Amniotic epithelial cell (primary cell): ENCODE measurements at places on chromosomes 11 and 22.

GRCh38 chr11:123302751-123303195, 107.7 kb upstream of the CLMP start:
- DNase-seq = peak; percentile 30

DNA sequence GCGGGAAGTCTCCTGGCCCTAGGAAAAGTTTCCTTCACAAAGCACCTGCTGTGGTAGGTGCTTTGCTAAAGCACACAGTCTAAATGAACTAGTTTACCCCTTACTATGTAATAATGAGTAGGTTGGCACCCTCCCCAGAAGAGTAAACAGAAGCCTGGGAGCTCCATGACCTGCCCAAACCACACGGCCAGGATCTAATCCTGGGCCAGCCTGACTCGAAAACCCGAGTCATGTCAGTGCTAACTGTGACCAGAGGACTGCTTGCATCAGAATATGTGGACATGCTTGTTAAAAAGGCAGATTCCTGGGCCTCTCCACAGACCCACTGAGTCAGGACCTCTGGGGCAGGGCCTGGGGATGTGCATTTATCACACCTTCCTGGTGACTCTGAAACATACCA, 67.7 kb downstream of the PANX1 start:
- DNase-seq = no peak

DNA sequence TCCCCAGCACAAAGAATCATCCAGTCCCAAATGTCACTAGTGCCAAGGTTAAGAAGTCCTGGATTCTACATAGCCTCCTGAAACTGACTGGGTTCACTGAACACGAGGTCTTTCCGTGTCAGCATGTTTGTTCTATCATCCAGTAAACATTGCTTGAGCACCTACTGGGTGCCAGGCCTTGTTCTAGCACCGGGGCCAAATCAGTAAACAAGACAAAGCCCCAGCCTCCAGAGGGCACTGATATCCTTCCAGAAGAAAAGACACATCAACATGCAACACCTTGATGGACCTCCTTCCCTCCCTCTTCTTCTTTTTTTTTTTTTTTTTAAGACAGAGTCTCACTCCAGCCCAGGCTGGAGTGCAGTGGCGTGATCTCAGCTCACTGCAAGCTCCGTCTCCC, 26.9 kb downstream of the TPST2 start:
- DNase-seq = no peak

DNA sequence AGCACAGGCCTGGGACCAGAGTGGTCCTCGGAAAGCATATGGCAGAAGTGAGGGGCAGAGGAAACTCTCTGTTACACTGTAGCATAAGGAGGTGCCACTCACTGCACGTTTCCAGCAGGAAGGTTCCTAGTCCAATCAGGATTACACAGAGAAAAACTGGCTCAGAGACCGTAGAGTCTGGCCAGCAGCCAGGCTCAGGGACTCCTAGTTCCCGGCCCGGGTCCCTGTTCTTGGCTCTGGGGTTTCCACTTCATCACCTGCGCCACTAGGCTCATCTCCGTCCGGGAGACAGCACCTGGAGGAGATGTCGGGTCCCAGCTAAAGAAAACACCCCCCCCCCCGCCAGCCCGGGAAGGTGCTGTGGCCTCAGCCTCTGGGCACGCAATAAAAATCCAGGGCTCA, 1.1 kb downstream of the TTLL12 start:
- DNase-seq = peak; percentile 33

GRCh38 chr22:41003066-41003465, 51.9 kb downstream of the RBX1 start:
- no peak for DNase-seq

- no peak for DNase-seq
Observed at GRCh38 chr11:132361011-132361550, 990.7 kb downstream of the NTM start.

GRCh38 chr22:37126383-37126782, 16.9 kb upstream of the TMPRSS6 start:
- peak; percentile 30 for DNase-seq

DNA sequence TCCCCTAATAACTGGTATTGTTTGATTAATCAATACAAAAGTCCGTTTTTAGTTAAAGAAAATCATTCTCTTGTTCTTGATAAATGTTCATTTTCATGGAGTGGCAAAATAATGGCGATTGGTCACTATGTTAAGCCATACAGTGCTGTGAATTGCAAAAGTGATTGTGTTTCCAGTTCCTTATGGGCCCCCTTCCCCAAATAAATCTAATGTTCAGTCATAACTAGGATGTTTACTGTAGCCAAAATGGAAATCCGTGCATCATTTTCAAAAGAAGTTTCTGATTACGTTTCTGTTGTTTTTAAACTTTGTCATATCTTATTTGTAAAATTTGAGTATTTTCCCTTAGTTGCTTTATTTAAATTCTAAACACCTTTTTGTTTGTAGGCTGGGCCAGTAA, 845 bp downstream of the RBM7 start:
- DNase-seq = no peak

DNA sequence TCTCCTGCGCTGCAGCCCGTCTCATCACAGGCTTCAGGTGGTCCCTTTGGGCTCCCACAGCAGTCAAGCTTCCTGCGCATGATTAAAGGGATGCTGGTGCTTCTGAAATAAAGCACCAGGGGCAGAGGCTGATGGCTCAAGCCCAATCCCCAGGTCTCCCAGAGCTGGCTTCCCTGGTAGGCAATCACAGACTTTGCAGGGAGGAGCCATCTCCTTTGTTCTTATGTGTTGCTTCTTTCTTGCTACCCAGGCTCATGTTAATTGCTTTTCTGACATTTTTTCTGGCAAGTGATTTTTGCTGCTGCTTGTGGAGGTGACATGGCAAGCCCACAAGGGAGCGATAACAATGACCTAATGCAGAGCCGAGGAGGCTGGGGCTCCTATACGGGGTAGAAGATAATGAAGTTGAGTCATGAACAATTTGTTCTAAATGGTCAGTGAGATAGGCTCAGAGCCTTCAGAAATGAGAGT, 25.2 kb upstream of the PLET1 start:
- DNase-seq = peak; percentile 81

GRCh38 chr11:2681408-2682145, 18.2 kb downstream of the KCNQ1OT1 start:
- no peak for DNase-seq
